Stimulated activated naive CD8-positive, alpha-beta T cell treated with anti-CD3 and anti-CD28 coated beads, Interleukin-15, Interleukin-2, amounts not matched to agents 100 U/mL and 50 U/mL, for 24 hours (primary cell): ENCODE measurements at places on chromosomes 16 and 17.
A peak's percentile ranks its signal among the peaks of the same experiment; 100 is the strongest.

DNA sequence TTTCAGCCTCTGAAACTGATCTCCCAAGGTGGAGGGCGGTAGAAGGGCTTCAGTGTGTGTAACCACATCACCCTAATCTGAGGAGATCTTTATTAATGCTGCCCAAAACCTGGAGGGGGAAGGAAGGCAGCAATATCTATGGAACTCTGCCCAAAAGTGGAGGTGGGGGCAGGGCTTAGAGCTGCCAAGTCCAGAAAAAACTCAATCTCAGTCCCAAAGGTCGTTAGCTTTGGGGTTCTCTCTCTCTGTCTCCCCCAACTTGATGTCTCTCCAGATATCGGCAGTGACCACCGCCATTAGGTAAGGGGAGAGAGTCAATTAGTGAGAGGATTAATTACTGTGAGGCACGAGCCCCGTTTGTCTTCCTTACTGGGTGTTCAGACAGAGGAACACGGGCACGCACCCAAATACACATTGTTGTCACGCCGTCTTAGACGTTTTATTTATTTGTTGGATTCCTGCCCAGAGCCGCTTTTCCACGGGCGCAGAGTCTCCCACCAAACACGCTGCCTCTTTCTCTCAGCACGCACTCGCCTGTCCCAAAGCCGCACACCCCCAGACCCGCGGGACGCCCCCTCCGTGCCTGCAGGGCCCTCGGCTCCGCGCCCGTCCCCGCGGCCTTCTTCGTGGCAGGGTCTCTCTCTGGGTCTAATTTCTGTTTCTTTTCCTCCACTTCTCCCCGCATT lies 5.4 kb upstream of the LHX1 start:
- no peak for DNase-seq

- DNase-seq: peak; percentile 37
Observed at GRCh38 chr16:1980030-1980769, 1.1 kb downstream of the NOXO1 start.

- no peak for DNase-seq
Observed at GRCh38 chr16:82386761-82387160, 216.7 kb upstream of the MPHOSPH6 start.

- DNase-seq: peak; percentile 27
Observed at GRCh38 chr17:42178817-42179216, 2.1 kb downstream of the KCNH4 start.

GRCh38 chr16:73057291-73058210 lies 9.6 kb upstream of the ZFHX3 start:
- DNase-seq: no peak

DNA sequence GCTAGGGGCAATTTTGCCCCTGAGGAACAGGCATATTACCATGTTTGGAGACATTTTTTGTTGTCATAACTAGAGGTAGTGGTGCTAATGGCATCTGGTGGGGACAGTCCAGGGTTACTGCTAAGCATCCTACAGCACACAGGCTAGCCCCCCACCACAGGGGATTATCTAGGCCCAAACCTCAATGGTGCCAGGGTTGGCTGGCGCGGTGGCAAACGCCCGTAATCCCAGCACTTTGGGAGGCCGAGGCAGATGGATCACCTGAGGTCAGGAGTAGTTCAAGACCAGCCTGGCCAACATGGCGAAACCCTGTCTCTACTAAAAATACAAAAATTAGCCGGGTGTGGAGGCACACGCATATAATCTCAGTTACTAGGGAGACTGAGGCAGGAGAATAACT lies 15.2 kb downstream of the C1QTNF1 start:
- no peak for DNase-seq

GRCh38 chr16:9225527-9226316 lies 134.3 kb downstream of the HAPSTR1 start:
- DNase-seq: peak; percentile 6

DNA sequence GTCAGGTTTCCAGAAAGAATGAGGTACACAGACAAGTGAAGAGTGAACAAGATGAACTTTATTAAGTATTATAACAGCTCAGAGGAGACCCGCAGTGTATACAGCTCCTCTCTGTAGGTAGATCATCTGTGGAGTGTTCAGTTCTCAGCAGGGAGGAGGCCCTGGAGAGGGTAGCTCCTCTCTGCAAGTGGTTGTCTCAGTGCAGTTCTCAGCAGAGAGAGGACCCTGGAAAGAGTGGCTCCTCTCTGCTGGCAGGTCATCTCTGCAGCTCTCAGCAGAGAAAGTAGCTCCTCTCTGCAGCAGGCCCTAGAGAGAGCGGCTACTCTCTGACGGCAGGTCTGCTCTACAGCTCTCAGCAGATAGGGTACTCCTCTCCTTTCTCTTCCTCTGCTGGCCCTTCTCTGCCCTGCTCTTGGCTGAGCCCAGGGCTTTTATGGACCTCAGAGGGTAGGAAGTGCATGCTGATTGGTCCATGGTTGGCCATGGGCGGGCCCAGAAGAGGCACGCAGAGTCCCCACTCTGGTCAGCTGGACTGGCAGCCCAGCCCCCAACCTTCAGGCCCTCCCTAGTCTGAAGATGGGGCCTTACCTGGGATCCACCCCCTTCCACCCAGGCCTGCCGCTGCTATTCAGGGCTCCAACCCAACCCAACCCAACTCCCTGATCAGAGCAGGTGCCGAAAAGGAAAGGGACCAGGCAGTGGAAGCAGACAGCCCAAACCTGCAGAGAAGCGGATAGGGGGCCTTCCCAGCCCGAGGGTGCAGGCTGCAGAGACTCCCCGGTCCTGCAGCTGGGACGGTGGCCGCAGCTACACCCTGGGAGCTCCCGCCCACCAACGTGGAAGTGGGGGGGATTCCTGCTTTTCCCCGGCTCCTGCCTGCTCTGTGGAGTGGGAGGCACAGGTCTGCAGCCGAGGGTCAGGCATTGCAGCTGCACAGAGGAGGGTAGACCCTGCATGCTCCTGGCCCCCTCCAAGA lies 18.5 kb upstream of the DNAJA2 start:
- no peak for DNase-seq

DNA sequence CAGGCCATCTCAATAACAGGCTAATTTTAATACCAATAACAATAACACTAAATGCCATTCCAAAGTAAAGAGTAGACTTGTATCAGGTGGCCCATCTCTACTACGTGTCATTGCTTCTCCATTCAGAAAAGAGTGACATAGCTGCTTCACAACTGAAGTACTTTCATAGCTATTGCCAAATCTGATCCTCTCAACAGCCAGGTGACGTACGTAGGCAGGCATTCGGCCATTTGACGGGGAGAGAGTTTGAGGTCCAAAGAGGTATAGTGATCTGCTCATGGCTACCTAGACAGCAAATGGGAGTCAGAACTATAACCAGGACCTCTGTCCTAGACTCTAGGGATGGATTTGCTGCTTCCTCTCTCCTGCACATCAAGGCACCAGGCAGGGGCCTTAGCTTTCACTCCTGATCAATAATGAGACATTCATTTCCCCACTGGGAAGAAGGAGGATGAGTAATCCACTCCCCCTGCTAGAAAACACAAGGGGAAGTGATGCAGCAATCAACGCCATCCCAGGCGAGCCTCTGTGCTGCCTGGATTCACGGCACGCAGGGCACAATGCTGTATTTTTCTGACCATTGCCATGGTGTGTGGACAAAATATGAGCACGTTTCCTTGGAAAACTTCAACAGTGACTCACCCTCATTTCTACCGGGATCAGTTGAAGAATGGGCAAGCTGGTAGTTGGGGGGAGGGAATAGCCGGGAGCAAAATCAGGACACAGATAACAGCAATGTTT lies 80.9 kb downstream of the SPACA3 start:
- DNase-seq: no peak
